ENCODE measurements at places on chromosomes 12 and 14.
A peak's percentile ranks its signal among the peaks of the same experiment; 100 is the strongest.

GRCh38 chr14:26709019-26709418, 111.2 kb upstream of the NOVA1 start:
- H3K4me1 ChIP-seq = no peaks in the 10 kb centered on the region
- no peaks in the 10 kb centered on the region for H3K36me3 ChIP-seq
- H3K27me3 ChIP-seq = no peaks in the 10 kb centered on the region
- no peak overlapping the region for H3K27ac ChIP-seq
- no peak for DNase-seq

DNA sequence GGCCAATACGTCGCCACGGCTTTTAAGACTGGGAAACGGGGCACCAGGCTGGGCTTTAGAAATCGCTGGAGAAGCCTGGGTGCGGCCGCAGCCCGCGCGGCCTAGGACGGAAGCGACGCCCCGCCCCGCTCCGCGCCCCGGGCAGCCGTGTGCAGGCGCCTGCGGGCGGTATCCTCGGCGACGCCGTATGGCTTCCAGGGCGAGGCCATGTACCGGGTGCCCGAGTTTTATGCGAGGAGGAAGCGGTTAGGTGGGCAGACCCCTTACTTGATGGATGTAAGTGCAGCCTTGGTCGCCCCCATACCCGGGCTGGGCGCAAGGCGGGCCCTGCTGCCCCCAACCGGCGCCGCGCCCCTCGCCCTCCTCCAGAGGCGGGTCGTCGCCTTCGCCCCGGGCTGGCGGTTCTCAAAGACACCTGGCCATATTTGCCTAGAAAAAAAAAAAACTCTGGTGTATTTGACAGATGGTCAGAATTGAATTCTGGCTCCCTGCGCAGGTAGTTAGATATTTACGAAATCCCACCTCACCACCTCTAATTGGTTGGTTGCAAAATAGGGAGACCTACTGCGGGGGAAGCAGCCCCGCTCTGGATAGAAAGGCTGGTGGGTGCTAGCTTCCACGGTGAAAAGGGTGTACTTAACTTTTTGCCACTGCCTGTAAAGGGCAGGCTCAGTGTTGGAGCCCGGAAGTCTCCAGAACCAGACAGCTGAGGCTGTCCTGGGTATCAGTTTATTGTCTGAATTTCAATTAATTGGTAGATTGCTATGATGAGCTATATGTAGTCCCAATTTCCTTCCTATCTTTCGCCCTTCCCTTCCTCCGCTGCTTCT, at the start of gene PPP1R36:
PPP1R36 (plus strand) TSS at position 171 of the 830 bp plus-strand sequence; CDS start at position 208, 37 bp downstream.
- H3K4me3 ChIP-seq = peak within 1 kb of the TSS; percentile 82
- no peaks in the 10 kb centered on the region for H3K36me3 ChIP-seq
- peaks cover 25% of the 10 kb centered on the region for H3K27me3 ChIP-seq
- no peak for DNase-seq
- peaks cover 3% of the 10 kb centered on the region for H3K4me1 ChIP-seq

- no peaks in the 10 kb centered on the region for H3K36me3 ChIP-seq
- DNase-seq = no peak
- H3K4me3 ChIP-seq = no peak overlapping the region
- no peaks in the 10 kb centered on the region for H3K27me3 ChIP-seq
- no peaks in the 10 kb centered on the region for H3K4me1 ChIP-seq
These were observed 52.3 kb downstream of the SOCS2 start for GRCh38 chr12:93624595-93625294.

DNA sequence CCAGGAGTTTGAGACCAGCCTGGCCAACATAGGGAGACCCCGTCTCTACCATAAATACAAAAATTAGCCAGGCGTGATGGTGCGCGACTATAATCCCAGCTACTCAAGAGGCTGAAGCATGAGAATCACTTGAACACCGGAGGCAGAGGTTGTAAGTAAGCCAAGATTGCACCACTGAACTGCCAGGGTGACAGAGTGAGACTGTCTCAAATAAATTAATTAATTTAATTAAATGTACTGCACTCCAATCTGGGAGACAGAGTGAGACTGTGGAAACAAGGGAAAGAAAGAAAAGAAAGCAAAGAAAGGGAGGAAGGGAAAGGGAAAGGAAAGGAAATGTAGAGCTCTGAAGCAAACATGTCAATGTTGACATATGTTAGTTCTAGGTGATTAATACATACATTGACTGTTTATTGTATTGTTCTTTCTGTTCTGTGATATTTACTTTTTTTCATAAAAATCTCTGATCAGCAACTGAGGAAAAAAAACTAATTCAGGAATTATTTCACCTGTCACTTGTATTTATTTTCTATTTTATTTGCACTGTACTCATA, 99.6 kb downstream of the DENND5B start:
- DNase-seq = no peak
- no peaks in the 10 kb centered on the region for H3K4me1 ChIP-seq
- H3K27ac ChIP-seq = no peak overlapping the region
- H3K27me3 ChIP-seq = no peaks in the 10 kb centered on the region
- no peaks in the 10 kb centered on the region for H3K36me3 ChIP-seq

GRCh38 chr12:71415336-71416231, 24.0 kb upstream of the LGR5 start:
- DNase-seq = peak; percentile 47
- H3K27ac ChIP-seq = no peak overlapping the region
- no peak overlapping the region for H3K4me3 ChIP-seq

DNA sequence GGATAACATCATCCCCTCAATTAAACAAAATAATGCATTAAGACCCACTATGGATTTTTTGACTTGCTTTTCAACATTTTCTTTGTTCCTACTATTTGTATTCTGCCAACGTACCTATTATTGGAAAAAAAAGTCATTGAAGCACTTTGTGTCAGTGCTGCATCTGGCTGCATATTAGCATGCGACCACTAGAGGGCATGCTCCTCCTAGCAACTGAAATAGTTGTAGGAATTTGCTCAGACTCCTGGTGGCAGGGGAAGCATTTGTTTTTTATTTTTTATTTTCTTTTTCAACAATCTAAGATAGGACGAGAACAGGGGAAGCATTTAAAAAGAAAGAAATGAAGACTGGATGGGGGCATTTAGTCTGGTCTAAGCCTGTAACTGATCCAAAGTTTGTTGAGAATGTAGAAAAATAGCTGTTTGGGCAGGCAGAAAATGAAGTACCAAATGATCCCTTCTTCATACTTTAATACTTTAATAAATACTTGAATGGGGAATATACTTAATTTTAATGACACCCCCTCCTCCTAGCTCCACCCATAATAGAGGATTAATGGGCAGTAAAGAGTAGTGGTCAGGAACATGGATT, 14.5 kb upstream of the CLEC4A start:
- H3K27ac ChIP-seq = no peak overlapping the region
- H3K4me1 ChIP-seq = no peaks in the 10 kb centered on the region
- no peaks in the 10 kb centered on the region for H3K36me3 ChIP-seq
- H3K27me3 ChIP-seq = no peaks in the 10 kb centered on the region
- peak; percentile 73 for DNase-seq
- H3K4me3 ChIP-seq = no peak overlapping the region

DNA sequence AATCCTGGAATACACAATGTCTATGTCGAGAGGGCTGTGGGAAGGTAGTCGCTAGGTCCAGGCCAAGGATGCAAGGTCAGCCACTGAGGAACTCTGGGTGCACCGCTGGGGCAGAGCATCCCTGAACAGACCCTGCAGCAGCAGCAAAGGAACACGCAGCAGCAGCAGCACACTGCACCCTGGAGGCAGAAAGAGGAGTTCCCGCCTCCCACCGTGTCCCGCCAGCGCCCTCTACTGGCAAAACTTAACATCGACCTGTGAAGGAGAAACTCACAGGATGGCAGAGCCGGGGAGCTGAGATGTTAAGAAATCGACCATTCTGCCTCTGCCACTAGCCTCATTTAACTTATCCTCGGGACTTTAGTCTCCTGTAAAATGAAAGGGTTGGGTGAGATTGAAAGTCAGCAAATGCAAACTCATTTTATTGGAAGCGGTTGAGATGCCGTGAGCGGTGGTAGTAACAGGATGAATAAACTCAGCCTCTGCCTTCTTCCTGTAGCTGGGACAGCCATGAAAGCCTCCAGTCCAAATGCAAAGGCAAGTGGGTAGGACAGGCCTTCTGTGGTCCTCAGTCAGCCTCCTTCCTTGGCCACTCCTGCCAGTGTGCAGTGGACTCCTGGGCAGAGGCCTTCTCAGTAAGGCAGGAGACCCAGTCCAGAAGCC, 45.6 kb downstream of the STAB2 start:
- no peak overlapping the region for H3K27ac ChIP-seq
- no peaks in the 10 kb centered on the region for H3K4me1 ChIP-seq
- no peaks in the 10 kb centered on the region for H3K36me3 ChIP-seq
- peak; percentile 58 for DNase-seq
- H3K4me3 ChIP-seq = no peak overlapping the region
- H3K27me3 ChIP-seq = no peaks in the 10 kb centered on the region

DNA sequence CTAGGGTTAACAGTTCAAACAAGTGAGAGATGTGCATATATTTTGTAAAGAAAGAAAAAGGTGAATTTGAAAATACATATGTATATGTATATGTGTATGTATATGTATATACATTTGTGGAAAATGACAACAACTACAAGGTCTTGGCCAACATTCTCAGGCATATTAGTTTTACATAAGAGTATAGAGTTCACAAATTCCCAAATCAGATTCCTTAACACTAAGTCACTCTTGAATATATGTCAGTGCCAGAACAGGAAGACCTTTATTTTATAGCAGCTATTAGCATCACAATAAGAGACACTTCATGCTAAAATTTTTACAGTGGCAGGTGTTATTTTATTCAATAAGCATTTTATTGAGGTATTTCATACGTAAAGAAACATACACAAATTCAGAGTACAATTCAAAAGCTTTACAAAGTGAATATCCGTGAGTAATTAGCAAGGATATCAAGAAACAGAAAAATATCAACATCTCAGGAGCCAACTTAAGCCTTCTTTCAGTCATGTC, 179.7 kb downstream of the SLC6A15 start:
- H3K4me3 ChIP-seq = no peak overlapping the region

DNA sequence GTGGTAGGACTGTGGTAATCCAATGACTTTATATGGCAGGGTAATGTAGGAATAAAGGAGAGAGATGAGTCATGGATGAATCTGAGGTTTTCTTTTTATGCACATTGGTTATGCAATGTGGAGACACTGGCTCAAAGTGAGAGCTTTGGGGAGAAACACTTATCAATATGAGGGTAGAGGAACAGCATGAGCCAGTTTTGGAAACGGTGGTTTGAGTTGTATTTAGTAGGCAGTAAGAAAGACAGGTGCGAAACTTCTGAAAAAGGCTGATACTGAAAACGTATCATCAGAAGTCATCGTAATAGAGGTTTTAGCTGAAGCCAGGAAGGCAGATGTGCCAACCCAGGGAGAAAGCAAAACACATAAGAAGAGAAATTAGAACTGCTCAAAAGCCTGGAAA, 854.8 kb upstream of the SEL1L start:
- no peak overlapping the region for H3K4me3 ChIP-seq
- H3K4me1 ChIP-seq = no peaks in the 10 kb centered on the region
- DNase-seq = no peak
- H3K27ac ChIP-seq = no peak overlapping the region
- H3K36me3 ChIP-seq = no peaks in the 10 kb centered on the region

GRCh38 chr14:100076133-100076532, 10.9 kb downstream of the EVL start:
- H3K36me3 ChIP-seq = no peaks in the 10 kb centered on the region
- H3K4me1 ChIP-seq = peaks cover 6% of the 10 kb centered on the region
- no peak for DNase-seq
- H3K4me3 ChIP-seq = no peak overlapping the region

GRCh38 chr12:78002878-78003277, 172.2 kb downstream of the NAV3 start:
- no peak for DNase-seq
- H3K27me3 ChIP-seq = no peaks in the 10 kb centered on the region
- no peak overlapping the region for H3K4me3 ChIP-seq

DNA sequence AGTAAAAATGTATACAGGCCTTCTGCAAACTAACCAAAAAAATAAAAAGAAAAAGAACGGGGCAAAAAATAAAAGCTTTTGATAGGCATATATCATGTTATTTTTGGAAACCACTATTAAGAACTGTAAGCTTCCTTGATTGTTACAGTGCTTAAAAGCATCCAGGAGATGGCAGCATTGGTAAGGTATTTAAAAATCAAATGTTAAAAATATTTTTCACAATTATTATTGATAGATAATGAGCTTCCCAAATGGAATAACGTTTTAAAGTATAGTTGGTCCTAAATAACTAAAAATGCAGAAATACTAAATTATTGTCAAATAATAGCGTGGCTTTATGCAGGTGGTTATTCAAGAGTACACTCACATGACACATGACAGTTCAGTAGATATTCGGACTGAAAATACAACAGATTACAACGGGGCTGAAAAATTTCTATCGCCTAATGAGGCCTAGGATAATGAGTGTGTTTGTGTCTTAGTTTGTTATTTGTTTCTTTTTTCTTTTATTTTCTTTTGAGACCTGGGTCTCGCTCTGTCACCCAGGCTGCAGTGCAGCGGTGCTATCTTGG, 127.2 kb upstream of the ATF7IP start:
- H3K27ac ChIP-seq = no peak overlapping the region
- H3K4me1 ChIP-seq = peaks cover 8% of the 10 kb centered on the region
- no peak overlapping the region for H3K4me3 ChIP-seq
- H3K27me3 ChIP-seq = no peaks in the 10 kb centered on the region
- DNase-seq = no peak

GRCh38 chr12:122643207-122643805, 59.9 kb downstream of the HCAR2 start:
- peak overlapping the region; percentile 82 for H3K27ac ChIP-seq
- no peak overlapping the region for H3K4me3 ChIP-seq
- DNase-seq = no peak
- H3K36me3 ChIP-seq = peaks cover 5% of the 10 kb centered on the region
- H3K27me3 ChIP-seq = no peaks in the 10 kb centered on the region

DNA sequence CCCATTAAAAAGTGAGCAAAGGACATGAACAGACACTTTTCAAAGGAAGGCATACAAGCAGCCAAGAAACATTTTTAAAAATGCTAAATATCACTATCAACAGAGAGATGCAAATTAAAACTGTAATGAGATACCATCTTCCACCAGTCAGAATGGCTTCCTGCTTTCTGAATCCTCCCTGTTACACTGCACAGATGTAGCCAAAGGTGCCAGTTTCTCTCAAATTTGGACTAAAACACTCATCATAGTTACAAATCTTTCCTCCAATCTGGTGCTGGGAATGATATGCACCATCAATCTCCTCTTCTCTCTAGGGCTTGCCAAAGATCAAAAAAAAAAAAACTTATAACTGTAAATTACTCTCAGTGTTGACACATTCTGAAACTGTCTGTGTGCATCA, 311.8 kb upstream of the CLEC14A start:
- no peak for DNase-seq
- H3K27ac ChIP-seq = no peak overlapping the region
- no peaks in the 10 kb centered on the region for H3K27me3 ChIP-seq

GRCh38 chr14:30519961-30520360, 39.0 kb upstream of the G2E3 start:
- no peaks in the 10 kb centered on the region for H3K4me1 ChIP-seq

- no peaks in the 10 kb centered on the region for H3K36me3 ChIP-seq
- no peaks in the 10 kb centered on the region for H3K4me1 ChIP-seq
- no peak for DNase-seq
- no peaks in the 10 kb centered on the region for H3K27me3 ChIP-seq
These were observed 79.4 kb upstream of the DCN start for GRCh38 chr12:91261820-91262676.

DNA sequence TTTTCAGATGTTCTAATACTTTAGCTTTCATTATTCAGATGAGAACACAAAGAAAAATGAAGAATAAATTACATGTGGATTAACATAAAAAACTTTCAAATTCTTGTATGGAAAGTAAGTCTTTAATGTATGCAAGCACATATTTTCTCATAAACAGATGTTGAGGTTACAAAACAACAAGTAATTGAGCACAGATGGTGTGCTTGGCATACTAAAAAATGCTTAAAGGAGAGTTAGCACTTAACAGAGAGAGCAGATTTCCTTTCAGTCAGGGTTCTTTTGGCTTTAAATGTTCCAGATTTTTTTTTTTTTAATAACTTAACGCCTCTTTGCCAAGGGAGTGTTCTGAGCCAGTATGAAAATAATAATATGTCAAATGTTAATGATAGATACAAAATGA, 96.0 kb downstream of the RASSF9 start:
- no peak overlapping the region for H3K4me3 ChIP-seq
- no peaks in the 10 kb centered on the region for H3K4me1 ChIP-seq
- no peak overlapping the region for H3K27ac ChIP-seq

Data from neuronal stem cell (in vitro differentiated cells).